ENCODE measurements at places on chromosomes 2 and 18. TPM values are rescaled to one million over a fixed set of nuclear protein-coding genes. Genes with fewer than 3 reads are reported as not detected.

DNA sequence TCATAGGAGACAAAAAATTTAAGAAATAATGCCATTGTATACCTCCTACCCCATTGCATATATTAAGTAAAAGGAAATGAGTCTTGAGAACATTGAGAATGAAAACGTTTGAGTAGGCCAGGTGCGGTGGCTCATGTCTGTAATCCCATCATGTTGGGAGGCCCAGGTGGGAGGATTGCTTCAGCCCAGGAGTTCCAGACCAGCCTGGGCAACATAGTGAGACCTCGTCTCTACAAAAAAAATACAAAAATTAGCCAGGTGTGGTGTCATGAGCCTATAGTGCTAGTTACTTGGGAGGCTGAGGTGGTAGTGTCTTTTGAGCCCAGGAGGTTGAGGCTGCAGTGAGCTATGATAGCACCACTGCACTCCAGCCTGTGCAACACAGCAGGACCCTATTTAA is 107.7 kb upstream of the MGAT5 start:
- no peak for DNase-seq

The ZNF142 gene
- 28.7 TPM for total RNA-seq

DNA sequence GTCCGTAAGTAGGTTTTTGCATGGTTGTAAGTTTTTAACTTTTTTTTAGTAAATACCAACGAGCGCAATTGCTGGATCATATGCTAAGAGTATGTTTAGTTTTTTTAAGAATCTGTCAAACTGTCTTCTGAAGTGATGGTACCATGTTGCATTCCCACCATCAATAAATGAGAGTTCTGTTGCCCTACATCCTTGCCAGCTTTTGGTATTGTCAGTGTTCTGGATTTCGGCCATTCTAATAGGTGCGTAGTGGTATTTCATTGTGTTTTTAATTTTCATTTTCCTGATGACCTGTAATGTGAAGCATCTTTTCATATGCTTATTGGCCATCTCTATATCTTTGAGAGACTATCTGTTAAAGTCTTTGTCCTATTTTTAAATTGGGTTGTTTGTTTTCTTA is 114.3 kb downstream of the LDLRAD4 start:
- no peak for DNase-seq

- DNase-seq: no peak
Measured at GRCh38 chr2:106521016-106521415, 33.9 kb downstream of the CD8B2 start.

The GAD1 gene
- not detected for total RNA-seq

The CGREF1 gene
- total RNA-seq: 3.4 TPM

Measured in glomerular endothelial cell (primary cell).